Activated CD8-positive, alpha-beta memory T cell treated with anti-CD3 and anti-CD28 coated beads, Interleukin-2, amount 50 U/mL, for 48 hours (primary cell): ENCODE measurements at places on chromosomes 1 and 21.
A peak's percentile ranks its signal among the peaks of the same experiment; 100 is the strongest.

DNA sequence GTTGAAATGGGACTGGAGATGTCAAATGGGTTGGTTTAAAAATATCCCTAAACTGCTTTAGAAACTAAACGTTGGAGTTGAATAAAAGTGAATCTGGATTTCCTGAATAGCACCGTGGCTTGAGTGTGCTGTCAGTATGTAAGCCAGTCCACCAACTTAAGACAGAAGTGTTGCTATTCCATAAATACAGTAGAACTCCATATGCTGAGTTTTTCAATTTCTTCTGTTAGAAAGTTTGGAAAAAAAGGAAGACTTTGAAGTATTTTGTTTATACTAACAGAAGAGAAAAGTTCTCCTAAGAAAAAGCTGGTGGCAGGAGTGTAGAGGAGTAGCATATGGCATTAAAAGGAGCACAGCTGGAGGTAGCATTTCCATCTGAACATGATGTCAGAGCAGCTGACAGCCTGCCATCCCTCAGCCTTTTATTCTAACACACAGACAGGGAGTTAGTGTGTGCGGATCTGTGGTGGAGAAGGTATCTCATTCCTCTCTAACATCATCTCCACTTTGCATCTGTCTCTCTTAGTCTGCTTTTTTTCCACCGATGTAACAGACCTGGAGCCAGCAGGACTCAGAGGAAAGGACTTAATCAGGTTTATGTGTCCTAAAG, at the start of gene ZBTB18:
Gene ZBTB18 (plus strand): TSS at position 449 of the 610 bp plus-strand sequence. CDS start 149 bp downstream, at position 598.
- DNase-seq: no peak

DNA sequence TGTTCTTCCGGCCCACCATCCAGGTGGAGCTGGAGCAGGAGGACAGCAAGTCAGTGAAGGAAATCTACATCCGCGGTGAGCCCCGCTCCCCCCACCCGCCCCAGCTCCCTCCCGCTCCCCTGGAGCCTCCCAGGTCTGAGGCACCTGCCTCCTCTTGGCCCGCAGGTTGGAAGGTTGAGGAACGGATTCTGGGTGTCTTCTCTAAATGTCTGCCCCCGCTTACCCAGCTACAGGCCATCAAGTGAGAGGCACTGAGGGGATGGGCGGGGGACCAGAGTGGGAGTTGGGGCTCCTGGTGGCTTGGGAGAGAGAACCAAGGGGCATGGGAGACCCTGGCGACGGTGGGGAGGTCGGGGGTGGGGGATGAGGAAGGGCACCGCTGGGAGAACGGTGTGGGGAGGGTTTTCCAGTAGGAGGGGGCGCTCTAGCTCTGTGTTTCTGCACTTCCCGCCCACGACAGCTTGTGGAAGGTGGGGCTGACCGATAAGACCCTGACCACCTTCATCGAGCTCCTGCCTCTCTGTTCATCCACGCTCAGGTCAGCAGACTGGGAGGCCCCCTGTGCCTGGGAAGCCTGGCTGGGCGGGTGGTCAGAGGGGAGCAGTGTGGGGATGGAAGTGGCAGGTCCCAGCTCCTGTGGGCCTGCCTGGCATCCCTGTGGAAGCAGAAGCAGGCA, 4.2 kb downstream of the LRRC71 start:
- DNase-seq: no peak

- DNase-seq: peak; percentile 66
Observed at GRCh38 chr1:22709891-22710700, 543 bp upstream of the EPHB2 start.

GRCh38 chr1:228143480-228144192, 3.6 kb downstream of the GUK1 start:
- no peak for DNase-seq

GRCh38 chr1:155092131-155092530, 13.5 kb downstream of the EFNA3 start:
- no peak for DNase-seq

GRCh38 chr1:25909040-25909439, 2.8 kb upstream of the STMN1 start:
- DNase-seq: no peak

- DNase-seq: no peak
Observed at GRCh38 chr1:230057100-230057499, 9.9 kb upstream of the GALNT2 start.

DNA sequence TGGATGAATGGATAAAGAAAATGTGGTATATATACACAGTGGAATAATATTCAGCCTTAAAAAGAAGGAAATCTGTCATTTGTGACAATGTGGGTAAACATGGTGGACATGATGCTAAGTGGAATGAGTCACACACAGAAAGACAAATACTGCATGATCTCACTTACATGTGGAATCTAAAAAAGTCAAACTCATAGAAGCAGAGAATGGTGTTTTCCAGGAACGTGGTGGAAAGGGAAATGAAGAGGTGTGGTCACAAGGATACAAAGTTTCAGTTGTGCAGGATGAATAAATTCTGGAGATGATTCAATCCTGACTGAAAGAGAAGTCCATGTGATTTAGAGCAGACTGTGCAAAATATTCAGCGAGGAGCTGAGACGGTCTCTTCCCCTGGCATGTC, 56.6 kb downstream of the RYR2 start:
- no peak for DNase-seq

GRCh38 chr1:169271098-169271497, 96.5 kb downstream of the NME7 start:
- no peak for DNase-seq

GRCh38 chr1:76770979-76771378, 96.3 kb upstream of the ST6GALNAC5 start:
- no peak for DNase-seq

- no peak for DNase-seq
Observed at GRCh38 chr1:98323388-98323787, 338.1 kb upstream of the SNX7 start.

DNA sequence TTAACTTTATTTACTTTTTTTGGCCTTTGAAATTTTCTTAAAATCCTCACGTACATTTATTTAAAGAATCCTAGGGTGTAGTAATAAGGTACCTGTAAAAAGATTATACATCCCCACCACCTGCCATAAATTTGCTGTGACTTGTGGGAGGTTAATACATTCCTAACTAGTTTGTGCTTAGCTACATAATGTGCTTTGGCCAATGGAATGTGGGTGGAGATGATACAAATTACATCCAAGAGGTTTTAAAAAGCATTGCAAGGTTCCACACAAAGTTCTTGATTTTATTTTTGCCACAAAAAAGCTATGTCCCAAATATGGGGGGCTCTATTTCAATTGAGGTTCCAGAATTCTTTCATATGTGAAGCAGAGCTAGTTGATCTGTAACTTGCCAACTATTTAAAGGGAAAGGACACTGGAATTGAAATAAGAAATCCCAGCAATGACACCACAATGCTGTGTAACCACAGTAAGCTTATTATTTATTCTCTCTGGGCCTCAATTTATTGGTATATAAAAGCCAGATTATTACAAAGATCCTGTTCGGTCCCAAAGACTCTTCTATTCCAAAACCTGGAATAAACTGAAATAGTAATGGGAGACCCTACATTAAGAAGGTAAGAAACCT, 15.7 kb downstream of the ASPM start:
- DNase-seq: no peak

GRCh38 chr1:12161662-12162458, 4.9 kb upstream of the TNFRSF1B start:
- DNase-seq: peak; percentile 84

DNA sequence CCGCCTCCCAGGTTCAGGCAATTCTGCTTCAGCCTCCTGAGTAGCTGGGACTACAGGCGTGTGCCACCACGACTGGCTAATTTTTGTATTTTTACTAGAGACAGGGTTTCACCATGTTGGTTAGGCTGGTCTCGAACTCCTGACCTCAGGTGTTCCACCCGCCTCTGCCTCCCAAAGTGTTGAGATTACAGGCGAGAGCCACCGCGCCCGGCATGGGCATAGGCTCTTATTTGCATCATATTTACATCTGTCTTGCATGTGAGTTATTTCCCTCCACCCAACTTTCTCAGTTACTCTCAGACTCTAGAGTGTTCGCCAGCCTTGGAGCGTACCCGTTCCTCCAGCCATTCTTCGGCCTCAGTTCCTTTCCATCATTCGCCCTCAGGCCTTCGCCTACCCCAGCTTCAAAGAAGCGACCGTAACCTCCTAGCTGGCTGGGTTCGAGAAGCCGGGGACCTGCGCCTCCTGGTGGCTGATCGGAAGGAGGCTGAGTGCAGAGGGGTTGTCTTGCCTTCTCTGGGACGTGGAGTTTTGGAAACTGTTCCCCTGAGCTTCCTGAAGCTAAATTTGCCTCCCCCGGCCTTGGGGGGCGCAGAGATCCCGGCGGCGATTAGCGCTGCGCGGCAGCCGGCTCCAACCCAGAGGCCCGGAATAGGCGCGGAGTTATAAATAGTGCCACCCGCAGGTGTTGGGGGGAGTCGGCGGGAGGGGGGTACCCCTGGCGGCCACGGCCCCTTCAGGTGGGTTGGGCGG, 3.6 kb upstream of the ZBTB7B start:
- DNase-seq: peak; percentile 88

- no peak for DNase-seq
Observed at GRCh38 chr1:54701996-54702395, 13.7 kb upstream of the TTC4 start.

DNA sequence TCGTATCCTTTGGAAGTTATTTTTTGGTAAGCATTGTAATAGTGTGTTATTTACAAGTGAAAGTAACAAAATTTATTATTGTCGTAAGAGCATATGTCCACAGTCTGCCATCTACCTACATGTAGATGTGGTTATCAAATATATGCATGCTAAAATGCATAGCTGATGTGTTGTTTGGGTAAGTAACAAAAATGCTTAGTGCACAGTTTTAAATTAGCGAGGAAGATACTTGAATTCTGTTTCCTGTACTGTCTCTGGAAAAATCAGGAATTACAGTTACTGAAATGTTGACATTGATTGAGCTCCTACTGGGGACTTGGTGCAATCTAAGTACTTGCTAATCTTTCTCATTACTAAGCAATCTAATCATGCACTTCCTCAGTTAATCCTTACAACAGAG, 14.3 kb downstream of the WDR64 start:
- no peak for DNase-seq

GRCh38 chr1:205983925-205984725, 19.1 kb downstream of the RAB7B start:
- DNase-seq: no peak

- no peak for DNase-seq
Observed at GRCh38 chr1:8384088-8384487, 66.2 kb downstream of the SLC45A1 start.

DNA sequence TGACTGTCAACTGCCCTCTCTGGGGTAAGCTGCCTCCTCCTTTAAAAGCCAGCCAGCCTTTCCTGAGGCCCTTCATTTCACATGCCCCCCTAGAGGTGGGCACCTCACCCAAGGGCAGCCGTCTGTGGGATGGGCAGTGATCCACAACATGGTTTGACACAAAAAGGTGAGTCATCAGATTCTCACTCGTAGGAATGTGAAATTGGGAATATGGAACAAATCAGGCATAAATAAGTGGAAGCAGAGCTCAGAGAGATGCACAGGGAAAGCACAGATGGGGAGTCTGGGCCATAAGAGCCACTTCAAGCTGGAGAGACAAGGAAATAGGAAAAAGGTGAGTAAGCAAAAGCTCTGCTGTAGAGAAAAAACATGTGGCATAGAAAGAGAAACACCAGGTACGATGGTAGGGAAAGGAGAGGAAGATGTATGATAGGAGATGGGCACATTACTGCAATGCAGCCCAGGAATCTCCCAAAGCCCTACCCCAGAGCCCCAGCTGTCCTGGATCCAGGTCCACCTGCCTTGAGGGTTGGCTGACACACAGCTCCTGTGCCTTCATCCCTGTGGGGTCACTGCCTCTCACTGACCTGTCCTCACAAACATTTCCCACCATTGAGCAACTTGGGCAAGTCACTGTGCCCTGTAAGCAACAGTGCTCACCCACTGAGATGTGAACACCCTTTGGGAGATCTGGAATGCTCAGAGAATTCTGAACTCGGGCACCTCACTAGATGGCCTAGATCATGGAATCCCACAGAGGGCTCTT, 86.6 kb downstream of the ASTN1 start:
- no peak for DNase-seq

DNA sequence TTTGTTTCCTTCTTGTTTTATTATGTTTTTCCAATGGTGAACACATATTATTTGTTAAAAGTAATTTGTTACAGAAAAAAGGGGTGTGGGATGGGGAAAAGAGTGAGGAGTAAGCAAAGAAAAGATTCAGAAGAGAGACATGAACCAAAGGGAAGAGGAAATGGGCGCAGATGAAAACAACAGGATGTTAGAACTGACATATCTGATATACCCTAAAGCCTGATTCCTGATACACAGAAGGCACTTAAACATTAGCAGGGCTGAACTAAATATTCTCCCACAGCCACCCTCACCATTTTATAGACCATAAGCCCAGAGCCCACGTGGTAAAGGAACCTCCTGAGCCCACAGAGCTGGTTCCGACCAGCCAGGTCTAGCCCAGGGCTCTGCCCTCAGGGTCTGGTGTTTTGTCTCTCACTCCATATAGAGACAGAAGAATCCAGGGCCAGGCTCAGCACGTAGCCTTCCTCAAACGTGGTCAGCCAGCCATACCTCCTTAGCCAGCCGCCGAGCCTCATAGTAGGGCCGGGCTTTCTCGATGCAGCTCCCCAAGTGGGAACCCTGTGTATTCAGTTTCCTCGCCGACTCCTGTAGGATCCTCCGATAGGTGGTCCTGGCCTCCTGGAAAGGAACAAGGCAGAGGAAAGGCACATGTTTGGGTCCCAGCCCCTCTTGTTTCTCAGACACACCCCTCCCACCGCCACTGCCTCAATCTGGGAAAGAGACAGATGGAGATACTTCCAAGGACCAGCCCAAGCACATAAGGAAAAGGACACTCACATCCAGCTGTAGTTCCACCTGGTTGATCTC, 9.5 kb downstream of the SH3BP5L start:
- DNase-seq: peak; percentile 44

DNA sequence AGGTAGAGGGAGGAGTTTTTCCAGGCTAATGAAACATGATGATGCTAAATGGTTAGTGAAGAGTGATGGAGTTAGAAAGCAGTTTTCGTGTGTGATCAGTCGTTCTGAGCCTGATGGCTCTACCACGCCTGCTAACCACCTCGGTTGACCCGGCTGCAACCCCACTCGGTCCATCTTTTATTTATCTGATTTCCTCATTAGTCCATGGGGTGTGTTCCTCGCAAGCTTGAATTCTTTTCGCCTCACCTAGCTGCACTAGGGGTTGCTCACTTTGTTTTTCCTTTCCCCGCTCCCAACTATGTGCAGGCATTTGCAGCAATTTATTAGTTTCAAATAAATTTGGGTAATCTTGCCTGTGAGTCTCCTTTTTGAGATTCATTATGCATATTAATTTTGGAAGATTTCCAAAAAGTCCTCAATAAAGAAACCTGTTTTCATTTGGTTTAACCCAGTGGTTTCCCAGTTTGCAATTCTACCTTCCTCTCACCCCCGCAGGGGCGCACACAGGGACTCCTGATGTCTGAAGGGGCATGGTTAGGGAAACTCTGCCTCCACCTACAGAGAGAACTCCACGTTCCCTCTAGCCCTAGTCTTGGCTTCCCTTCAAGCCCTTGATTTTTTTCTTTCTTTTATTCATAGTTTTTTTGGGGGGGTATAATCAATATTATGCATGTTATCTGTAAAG, 12.6 kb downstream of the B3GALT5 start:
- DNase-seq: no peak

DNA sequence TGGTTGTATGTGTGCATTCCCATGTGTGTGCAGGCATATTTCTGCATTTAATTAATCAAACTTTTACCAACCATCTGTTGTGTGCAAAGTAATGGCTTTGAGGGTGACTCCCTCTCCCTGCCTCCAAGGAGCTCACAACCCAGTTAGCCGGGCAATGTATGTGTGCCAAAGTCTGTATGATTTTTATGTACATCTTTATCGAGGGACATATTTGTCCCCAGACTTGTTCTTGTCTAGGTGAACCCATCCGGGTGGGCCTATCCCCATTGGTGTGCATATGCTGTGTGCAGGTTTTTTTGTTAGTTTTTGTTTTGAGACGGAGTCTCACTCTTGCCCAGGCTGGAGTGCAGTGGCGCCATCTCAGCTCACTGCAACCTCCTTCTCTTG, 1.8 kb downstream of the SYTL1 start:
- no peak for DNase-seq
